Gastroesophageal sphincter (tissue), 4 donors: ENCODE measurements at places on chromosomes 2 and 18. TPM values are rescaled to one million over a fixed set of nuclear protein-coding genes. Genes with fewer than 3 reads are reported as not detected.

GRCh38 chr2:86052265-86052664 lies 53.4 kb downstream of the POLR1A start:
- ATAC-seq: no peak

GRCh38 chr2:161237392-161238264 lies 70.6 kb upstream of the PSMD14 start:
- peak; percentile 64 for ATAC-seq

DNA sequence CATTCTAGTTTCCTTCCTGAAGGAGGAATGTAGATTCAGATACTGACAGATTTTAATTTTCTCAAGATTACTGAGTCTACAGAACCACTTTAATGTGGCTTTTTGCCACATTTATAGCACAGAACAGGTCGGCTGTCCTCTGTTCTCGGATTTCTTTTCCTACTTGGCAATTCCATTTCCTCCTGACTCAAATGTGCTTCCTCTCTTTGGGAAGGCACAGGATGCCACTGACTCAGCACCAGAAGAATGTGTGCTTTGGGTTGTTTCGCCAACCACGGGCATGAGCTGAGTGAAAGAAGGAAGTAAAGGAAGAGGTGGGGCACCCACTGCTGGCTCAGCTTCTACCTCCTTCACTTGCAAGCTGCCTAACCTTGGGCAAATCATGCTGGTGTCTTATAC lies 970.6 kb upstream of the ACVR2A start:
- peak; percentile 28 for ATAC-seq

- ATAC-seq: no peak
Observed at GRCh38 chr2:31049916-31050588, 88.2 kb downstream of the GALNT14 start.

- ATAC-seq: no peak
Observed at GRCh38 chr18:25365242-25365641, 13.3 kb upstream of the ZNF521 start.

- no peak for ATAC-seq
Observed at GRCh38 chr18:58522132-58522531, 106.8 kb downstream of the ALPK2 start.

ANKRD36 gene
- total RNA-seq: 7.6 TPM

- ATAC-seq: no peak
Observed at GRCh38 chr18:75211953-75212750, 1.6 kb downstream of the TSHZ1 start.

DNA sequence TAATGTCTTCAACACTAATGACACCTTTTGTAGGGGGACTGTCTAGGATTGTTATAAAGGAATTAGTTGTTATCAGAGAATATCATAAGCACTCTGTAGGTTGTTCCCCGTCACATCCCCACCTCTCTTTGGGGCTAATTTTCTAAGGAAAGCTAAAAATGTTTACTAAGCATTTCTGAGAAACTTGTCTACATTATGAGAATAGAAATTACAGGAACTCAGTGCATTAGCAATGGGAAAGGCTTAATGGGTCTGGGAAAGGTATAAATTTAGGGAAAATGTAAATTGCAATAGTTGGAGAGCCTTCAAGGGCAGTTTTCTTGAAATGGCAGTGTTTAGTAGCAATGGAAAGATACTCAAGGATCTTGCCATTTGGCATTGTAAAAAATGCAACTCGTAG lies 257.2 kb upstream of the NRP2 start:
- no peak for ATAC-seq

DNA sequence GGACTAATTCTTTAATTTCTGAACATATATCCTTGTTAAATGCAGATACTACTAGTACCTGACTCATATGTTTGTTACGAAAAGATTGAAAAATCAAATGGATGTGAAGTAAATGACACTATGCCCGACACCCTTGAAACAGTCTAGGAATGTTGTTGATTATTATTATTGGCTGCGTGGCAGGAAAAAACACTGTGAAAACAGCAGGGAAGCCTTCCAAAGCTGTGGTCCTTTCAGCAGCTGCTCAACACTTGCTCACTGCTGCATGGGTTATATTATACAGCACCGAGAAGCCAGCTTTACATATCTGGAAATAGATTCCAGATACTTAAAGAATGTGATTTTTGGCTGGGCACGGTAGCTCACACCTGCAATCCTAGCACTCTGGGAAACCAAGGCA lies 26.5 kb downstream of the CRYGD start:
- ATAC-seq: no peak

DNA sequence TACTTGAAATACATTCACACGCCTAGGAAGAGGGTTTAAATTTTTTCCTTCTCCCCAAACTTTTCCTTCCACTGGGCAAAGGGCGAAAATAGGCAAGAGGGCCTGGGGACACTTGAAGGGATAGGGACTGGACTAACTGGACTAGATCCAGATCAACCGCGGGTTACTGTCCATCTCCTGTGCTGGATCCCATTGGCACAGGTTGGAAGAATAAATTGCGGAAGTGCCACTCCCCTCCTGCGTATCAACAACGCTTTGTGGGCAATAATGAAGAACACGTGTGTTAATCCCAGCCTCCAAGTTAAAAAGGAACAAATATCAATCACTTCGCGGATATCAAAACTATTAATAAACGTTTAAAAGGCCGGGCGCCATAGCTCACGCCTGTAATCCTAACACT lies 1.7 kb upstream of the FZD5 start:
- ATAC-seq: no peak

GRCh38 chr18:845152-845819 lies 33.2 kb upstream of the YES1 start:
- peak; percentile 58 for ATAC-seq

DNA sequence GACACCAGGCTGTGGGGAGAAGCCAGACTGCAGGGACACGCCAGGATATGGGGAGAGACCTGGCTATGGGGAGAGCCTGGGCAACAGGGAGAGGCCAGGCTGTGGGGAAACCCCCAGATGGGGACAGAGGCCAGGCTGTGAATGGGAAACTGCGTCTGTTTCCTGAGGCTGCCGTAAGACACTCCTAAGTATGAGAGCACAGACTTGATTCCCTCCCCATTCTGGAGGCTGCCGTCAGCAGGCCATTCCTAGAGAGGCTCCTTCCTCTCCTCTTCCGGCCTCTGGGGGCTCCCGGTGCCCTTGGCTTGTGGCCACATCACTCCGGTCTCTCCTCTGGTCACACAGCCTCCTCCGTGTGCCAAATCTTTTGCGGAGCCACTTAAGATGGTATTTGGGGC lies 32.3 kb downstream of the ADI1 start:
- no peak for ATAC-seq

GRCh38 chr2:112694182-112694581 lies 26.6 kb upstream of the NT5DC4 start:
- no peak for ATAC-seq

- ATAC-seq: no peak
Observed at GRCh38 chr2:62627667-62628066, 77.8 kb upstream of the EHBP1 start.

- ATAC-seq: no peak
Observed at GRCh38 chr2:218026676-218027425, 24.1 kb upstream of the TNS1 start.

LGALSL gene
- 18.1 TPM for total RNA-seq

DNA sequence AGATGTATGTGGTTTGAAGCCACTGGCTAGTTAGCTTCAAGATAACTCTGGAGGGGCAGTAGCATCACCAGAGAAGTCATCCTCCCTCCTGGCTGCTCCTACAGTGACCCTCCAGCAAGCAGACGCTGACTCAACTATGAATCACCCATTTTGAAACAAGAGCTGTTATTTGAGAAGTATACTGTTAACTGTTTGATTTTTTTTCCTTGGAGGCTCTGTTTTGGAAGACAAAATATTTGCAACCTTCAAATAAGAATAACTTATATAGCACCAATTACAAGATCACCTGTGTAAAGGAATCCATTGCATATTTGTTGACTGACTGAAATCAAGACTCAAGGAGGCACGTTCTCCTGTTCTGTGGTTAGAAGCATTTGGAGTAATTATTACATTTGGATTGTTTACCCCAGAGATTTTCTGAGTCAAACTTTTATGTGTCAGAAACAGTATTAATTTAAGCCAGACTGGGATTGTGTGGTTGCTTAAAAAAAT lies 313.8 kb downstream of the MTX2 start:
- ATAC-seq: peak; percentile 57

- ATAC-seq: no peak
Observed at GRCh38 chr2:107020392-107020791, 134.4 kb upstream of the ST6GAL2 start.

DNA sequence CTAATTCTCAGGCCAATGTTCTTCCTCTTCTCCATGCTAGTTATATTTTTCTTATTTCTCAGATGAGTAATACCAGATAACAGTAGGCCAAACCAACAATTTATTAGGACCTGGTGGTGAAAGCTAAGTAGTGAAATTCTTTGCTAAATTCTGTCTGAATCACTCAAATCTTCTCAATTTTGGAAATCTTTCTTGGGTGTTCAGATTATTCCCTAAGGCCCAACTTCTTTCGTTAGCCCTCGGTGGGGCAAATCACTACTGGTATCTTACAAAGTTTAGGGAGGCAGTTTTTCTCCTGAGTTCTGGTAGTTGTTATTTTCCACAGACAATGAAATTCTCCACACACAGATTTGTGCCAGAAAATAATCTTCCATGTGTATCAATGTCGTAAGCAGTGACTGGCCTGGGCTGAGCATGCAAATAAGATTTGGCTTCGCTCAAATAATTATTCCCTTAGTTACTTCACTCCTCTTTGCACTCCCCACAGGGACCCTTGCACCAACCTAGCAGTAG lies 443.5 kb upstream of the SLC14A2 start:
- peak; percentile 74 for ATAC-seq

DNA sequence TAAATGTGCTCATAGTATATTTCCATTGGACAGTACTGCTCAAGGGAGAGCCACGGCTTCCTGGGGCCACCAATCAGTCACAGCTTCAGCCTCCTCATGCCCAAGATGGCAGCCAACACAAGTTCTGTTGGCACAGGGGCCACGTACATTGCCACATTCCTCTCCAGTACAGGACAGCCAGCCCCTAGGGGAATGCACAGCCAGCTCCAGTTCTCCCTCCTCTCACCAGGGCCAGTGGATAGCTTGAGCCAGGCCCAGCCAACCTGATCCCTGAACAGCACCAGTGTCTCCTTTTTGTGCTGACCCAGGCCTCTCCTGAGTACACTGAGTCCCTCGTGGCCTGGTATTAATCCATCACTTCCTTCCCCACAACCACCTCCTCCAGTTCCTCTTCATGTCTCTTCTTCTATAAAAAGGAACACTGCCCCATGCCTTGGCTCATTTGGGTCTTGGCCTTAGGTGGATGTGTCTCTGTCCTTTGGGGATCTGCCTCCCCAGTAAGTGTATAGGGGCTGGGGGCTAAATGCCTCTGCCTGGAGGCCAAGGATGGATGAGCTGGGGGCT lies 168.7 kb downstream of the TNS1 start:
- peak; percentile 38 for ATAC-seq

DNA sequence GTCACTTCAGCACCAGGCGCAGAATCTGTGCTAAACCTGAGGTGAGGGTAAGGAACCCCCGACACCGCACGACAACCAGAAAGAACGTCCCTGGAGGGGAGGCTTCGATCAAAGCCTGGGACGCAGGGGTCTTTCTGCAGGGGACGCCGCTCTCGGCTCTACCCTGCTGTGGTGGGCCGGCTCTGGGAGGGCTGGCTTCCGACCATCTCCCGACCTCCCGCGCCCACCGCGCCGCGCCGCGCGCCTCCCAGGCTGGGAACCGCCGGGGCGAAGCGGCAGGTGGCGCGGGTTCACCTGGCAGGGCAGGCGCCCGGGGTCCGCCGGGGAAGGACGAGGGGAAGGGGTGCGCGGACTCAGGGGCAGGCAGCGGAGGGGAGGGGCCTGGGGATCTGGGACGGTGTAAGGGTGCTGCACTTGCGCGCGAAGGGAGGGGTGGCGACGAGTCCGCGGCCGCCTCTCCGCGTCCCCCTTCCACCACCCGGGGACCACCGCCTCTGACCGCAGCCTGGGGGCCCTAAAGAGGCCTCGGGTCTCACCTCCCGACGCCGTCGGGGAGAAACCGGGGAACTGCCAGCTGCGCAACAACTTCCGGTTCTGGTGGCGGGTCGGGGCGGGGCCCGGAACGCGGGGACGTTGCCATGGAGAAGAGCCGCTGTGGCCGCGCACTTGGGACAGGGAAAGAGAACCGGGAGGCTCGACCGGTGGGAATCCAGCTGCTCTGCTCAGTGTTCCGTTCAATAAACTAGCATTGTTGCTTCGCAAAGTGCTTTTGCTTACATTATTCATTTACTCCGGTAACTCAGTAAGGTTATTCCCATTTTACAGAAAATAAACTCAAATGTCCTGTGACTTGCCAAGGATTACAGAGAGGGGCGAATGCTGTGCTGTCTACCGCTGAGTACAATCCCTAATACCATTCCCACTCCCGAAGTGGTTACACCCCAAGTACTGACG lies at the start of gene ZNF396:
TSS of gene ZNF396 (minus strand) at position 596 of the 954 bp plus-strand sequence. CDS start 3,045 bp downstream, outside the sequence.
- ATAC-seq: peak; percentile 91

RAB27B gene
- 0.58 TPM for total RNA-seq

DNA sequence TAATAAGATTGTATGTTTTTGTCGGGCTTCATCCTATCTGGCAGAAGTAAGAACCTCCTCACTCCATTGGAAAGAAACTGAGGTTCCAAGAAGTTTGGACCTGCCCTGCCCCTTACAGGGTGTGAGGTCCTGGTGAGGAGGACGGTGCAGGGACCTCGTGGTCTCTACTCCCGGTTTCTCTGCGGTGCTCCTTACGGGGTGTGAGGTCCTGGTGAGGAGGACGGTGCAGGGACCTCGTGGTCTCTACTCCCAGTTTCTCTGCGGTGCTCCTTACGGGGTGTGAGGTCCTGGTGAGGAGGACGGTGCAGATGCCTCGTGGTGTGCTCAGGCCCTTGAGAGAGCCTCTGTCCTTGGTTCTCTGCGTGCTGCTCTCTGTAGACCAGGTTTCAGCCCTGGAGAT lies 5.2 kb downstream of the CTDP1 start:
- no peak for ATAC-seq

DNA sequence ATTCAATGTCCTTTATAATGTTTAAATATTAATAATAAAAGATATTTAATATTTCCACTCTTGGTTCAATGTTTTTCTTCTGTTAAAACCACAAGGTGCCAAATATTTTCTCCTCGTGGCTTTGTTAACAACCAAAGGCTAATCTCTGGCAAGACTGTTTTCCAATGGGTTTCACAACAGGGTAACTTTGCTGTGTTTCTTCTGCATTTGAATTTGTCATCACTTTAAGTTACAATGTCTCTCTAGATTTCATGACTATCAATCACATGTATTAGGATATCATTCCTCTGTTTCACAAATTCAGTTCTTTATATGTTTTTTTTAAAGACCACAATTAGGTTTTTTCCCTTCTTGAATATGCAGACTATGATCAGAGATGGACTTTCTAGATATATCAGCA lies 469.8 kb upstream of the ACVR2A start:
- ATAC-seq: no peak
